CD14-positive monocyte (primary cell): ENCODE measurements at places on chromosomes 7 and 10.

- no peak for DNase-seq
Observed at GRCh38 chr7:32579776-32580175, 84.5 kb downstream of the AVL9 start.

GRCh38 chr7:87013840-87014190 is 45.6 kb downstream of the ELAPOR2 start:
- no peak for DNase-seq

DNA sequence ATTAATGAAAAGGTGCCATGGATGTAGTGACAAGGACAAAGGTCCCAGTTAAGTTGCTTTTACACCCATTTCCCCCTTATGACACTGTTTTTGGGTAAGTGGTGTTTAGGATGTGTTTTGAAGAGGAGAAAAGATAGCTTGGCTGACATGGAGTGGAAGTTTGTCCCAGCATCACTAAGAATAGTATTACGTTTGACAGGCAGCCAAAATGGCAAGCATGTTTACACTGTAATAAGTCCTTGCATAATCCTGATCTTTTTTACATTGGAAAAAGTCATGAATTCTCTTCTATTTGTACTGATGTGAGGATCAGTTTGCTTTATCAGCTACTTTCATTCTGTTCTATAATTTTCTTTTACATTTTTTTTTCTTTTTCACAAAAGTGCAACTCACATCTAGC is 137.8 kb downstream of the CHRM2 start:
- DNase-seq = no peak

- DNase-seq = no peak
Observed at GRCh38 chr10:50326757-50327701, 75.7 kb upstream of the ASAH2 start.

DNA sequence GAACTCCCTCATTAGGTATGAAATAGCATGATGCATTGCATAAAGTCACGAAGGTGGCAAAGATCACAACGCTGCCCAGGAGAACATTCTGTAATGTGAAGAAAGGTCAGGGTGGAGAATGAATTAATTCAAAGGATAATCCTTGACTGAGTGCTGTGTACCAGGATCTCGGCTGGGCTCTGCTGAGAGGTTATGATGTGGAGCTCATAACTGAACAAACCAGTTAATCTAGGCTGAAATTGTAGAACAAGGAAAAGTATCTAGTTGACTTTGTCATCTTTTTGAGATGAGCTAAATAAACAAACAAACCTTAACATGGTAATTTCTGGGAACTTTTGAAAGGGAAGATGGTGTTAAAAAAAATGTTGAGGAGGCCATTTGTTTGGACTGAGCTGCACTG is 6.1 kb downstream of the MSMB start:
- DNase-seq = no peak

GRCh38 chr10:100737355-100738054 is 7.9 kb upstream of the PAX2 start:
- DNase-seq = no peak

DNA sequence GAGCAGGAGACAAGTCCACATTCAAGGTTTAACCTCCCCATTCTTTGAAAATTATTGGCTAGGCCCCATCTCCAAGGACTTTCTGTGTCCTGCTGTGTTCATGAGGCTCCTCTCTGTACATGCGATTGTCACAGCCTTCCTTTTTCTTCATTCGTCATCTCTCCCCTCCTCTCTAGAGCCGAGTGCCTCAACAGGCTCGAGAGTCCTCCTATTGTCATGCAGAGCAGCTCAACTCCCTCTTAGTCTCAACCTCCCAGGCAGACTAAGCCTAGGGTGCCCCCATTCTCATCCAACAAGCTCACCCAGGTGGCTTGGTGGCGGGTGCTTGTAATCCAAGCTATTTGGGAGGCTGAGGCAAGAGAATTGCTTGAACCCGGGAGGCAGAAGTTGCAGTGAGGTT is 35.1 kb upstream of the SAMD8 start:
- DNase-seq = no peak

- DNase-seq = no peak
Observed at GRCh38 chr7:149637911-149638565, 135.3 kb downstream of the ZNF467 start.

DNA sequence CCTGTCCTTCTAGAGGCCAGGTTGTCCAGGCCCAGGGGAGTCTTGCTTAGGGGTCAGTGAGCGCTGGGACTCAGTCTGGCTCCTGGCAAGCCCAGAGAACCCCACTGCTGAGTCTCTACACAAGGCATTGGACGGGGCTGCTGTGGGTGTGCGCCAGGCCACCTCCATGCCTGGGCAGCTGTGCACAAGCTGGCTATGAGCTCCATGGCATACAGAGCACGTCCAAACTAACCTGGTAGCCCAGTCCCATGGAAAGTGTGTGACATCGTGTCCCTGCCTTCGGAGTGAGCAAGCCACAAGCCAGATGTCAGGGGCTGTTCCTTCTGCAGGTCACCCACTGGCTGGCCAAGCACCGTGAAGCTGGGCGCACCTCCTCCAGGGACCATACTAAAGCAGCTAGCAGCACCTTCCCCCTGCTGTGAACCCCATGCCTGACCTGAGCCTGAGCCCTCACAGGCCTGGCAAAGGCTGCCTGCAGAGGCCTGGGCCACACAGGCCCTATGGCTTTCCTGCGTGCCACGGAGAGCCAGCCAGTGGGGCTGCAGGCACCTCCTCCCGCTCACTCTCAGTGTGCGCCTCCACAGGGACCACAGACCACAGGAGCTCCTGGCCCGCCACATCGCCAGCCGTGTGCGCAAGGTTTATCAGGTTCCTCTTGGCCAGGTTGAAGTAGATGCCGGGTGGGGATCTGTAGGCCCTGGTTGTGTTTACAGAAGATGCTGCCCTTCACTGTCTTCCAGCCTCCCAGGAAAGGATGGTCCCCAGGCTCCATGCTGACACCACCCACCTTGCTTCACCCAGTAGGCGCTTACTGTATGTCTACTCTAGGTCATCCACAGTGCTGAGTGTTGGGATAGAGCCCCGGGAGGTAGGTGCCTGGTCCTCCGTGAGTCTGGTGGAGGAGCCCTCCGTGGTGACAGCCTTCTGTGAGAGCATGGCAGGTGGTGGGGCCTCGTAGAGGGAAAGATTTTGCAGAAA is 219.7 kb downstream of the EBF3 start:
- DNase-seq = no peak

- DNase-seq = peak; percentile 40
Observed at GRCh38 chr7:6367701-6368211, 80.0 kb downstream of the DAGLB start.

DNA sequence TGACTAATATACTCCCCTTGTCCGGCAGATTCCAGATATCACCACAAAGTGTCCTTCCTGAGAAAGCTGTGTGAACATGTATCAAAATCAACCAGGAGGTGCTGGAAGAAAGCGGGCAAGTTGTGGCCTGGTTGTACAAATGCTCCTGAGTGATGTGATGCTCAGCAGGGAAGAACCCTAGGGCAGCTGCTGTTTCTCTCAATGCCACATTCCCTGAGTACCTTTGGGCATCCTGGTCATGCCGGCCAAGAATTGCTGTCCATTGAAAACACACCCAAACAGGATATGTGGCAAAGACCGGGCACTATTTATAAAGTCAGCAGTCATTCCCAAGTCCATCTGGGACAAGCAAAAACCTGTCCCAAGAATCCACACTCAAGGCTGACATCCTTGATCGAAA is 7.8 kb upstream of the ADCY1 start:
- DNase-seq = no peak

DNA sequence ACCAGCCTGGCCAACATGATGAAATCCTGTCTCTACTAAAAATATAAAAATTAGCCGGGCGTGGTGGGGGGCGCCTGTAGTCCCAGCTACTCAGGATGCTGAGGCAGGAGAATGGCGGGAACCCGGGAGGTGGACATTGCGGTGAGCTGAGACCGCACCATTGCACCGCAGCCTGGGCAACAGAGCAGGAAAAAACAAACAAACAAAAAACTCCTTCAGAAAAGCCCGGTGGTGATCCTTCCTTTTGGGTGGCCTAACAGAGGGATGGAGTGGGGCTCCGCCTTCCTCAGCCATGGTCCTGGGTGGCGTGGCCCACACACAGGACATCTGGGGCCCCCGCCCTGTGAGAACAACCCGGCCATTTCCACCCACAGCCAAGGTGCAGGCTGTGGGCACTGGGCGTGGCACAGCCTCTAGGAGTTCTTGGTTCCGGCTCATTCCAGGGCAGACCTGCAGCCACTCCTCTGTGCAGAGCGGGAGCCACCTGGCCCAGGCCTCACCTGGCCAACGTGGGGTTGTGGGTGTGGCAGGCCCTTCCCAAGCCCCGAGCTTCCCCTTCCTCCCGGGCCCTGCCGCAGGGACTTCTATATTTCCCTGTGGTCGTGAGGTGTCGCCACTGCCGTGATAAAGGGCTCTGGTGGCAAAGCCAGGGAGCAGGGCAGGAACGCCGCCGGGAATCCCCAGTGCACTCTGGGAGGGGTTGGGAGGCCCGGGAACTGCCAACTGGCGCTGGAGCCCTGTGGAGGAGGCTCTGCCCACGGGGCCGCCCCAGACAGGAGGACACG is 37.6 kb downstream of the GET4 start:
- DNase-seq = no peak

DNA sequence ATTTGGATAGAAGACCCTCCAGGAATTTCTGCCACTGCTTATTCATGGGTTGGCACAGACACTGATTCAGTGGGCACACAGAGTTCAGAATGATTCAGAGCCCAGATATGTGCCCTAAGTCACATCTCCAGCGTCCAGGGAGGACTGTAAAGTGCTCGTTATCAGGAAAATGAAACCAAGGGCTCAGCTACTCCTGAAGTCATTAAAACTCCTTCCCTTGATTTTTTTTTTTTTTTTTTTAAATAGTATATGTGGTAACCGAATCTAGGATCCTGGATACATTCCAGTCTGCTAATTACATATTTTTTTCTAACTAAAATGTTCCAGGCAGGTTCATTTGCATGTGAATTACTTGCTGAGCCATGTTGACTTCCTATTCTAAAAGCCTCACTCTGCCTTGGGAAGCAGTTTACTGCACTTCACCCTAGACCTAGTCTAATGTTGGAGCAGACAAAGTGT is 34.7 kb downstream of the MET start:
- no peak for DNase-seq

DNA sequence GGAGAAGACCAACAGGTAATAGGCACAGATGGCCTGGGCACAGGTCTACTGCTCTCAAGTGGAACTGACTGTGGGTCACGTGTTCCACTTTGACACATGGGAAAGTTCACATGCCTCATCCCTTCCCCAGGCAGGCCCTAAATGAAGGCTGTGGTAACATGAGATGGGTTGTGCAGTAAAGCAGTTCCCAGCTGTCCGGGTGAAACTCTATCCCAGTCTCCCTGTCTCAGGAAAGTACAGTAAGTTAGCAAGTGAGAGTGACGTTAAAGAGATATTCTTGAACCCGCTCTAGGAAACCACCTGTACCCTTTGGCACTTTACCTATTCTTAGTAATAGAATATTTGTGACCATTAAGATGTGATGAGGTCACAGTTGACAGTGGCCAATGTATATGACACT is 343.7 kb upstream of the AOAH start:
- DNase-seq = no peak

DNA sequence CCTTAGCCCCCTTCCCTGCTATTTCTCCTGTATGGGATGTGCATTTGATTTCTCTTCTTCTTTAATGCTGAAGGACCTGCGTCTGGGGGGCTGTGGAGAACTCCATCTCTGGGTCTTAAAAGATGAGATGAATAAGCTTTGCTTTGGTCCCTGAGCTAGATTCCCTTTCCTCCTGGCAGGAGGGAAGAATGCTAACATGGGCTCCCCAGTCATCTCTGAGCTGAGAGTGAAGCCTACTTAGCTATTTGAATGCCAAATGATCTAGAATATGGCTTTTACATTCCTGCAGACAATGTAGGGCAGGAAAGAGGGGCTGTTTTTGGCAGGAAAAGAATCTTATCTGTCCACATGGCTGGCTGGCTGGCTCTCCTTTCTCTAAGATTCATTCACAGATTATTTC is 62.6 kb upstream of the EFCAB10 start:
- no peak for DNase-seq

GRCh38 chr10:30854656-30855055 is 177.0 kb downstream of the ZNF438 start:
- DNase-seq = no peak

DNA sequence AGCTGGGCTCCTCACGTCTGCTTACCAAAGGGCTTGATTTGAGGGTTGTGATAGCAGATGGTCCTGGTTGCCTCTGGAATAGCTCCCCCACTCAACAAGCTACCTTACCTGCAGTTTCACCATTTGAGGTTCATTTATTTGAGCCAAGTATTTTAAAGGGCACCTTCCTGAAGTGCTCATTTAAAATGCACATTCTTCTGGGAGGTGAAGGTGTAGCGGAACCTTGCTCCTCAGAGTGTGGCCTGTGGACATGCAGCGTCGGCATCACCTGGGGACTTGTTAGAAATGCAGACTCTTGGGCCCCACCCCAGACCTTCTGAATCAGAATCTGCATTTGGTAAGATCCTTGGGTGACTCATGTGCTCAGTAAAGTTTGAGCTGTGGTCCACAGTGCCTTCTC is 2.3 kb downstream of the CDH23 start:
- no peak for DNase-seq

- no peak for DNase-seq
Observed at GRCh38 chr7:29793507-29793906, 12.8 kb upstream of the WIPF3 start.

- no peak for DNase-seq
Observed at GRCh38 chr10:71436268-71437125, 39.8 kb downstream of the CDH23 start.
